Large intestine (tissue), 12 donors: ENCODE measurements at places on chromosomes 7 and 10. TPM values are rescaled to one million over a fixed set of nuclear protein-coding genes. Genes with fewer than 3 reads are reported as not detected.

DNA sequence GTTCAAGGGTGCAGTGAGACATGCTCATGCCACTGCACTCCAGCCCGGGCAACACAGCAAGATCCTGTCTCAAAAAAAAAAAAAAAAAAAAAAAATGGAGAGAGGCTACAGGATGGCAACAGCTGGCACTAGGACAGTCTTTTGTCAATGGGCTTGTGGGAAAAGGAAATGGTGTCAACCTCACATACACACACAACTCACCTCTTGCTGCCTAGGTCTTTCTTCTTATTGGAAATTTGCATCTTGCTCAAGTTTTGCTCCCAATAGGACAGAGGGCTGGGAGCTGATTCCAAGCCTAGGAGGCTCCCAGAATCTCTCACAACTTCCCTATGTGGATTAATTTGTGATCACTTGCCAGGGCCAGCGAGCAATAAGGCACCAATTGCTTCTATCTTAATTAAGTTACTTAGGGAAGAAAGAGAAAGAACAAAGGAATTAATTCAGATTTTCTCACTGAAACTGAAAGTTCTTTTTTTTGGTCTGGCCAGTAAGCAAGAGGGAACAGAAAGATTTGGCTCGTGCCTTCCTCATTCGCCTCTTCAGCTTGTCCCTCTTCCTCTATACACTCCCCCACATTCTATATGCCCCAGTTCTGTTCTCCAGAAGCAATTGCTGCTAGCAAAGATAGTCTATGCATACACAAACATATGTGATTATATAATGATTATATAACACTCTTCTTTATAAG lies 33.8 kb downstream of the MAP3K8 start:
- H3K4me3 ChIP-seq: no peak overlapping the region
- no peaks in the 10 kb centered on the region for H3K4me1 ChIP-seq
- no peaks in the 10 kb centered on the region for H3K36me3 ChIP-seq
- no peaks in the 10 kb centered on the region for H3K27me3 ChIP-seq

Gene GNAI1
- 25.4 TPM for polyA plus RNA-seq

- no peak for DNase-seq
- no peaks in the 10 kb centered on the region for H3K4me1 ChIP-seq
- no peaks in the 10 kb centered on the region for H3K27me3 ChIP-seq
- no peaks in the 10 kb centered on the region for H3K36me3 ChIP-seq
Observed at GRCh38 chr7:108375668-108376067, 80.6 kb downstream of the NRCAM start.

- H3K4me1 ChIP-seq: peaks cover 11% of the 10 kb centered on the region
- peak; percentile 37 for DNase-seq
- no peaks in the 10 kb centered on the region for H3K27me3 ChIP-seq
- no peak overlapping the region for H3K4me3 ChIP-seq
- no peak overlapping the region for H3K27ac ChIP-seq
Observed at GRCh38 chr10:106982268-106982667, 182.2 kb downstream of the SORCS1 start.

Gene DYNC1I1
- polyA plus RNA-seq: 1.2 TPM

GRCh38 chr10:110220398-110220797 lies 13.0 kb downstream of the MXI1 start:
- H3K27ac ChIP-seq: no peak overlapping the region
- peaks cover 40% of the 10 kb centered on the region for H3K4me1 ChIP-seq
- H3K36me3 ChIP-seq: no peaks in the 10 kb centered on the region

- no peak overlapping the region for H3K4me3 ChIP-seq
- H3K27me3 ChIP-seq: no peaks in the 10 kb centered on the region
- no peak overlapping the region for H3K27ac ChIP-seq
- H3K4me1 ChIP-seq: no peaks in the 10 kb centered on the region
- no peaks in the 10 kb centered on the region for H3K36me3 ChIP-seq
- no peak for DNase-seq
Observed at GRCh38 chr7:126222782-126223181, 1030.0 kb downstream of the GRM8 start.

Gene VWDE
- polyA plus RNA-seq: 0.66 TPM

GRCh38 chr7:92586403-92586802 lies 3.8 kb downstream of the FAM133B start:
- DNase-seq: no peak
- H3K36me3 ChIP-seq: no peaks in the 10 kb centered on the region
- H3K27ac ChIP-seq: no peak overlapping the region
- H3K4me1 ChIP-seq: peaks cover 9% of the 10 kb centered on the region

GRCh38 chr10:71161425-71161824 lies 50.9 kb upstream of the UNC5B start:
- H3K27ac ChIP-seq: no peak overlapping the region
- H3K27me3 ChIP-seq: no peaks in the 10 kb centered on the region
- no peak for DNase-seq
- H3K4me1 ChIP-seq: no peaks in the 10 kb centered on the region

- DNase-seq: peak; percentile 95
- no peaks in the 10 kb centered on the region for H3K27me3 ChIP-seq
- peak overlapping the region; percentile 3 for H3K4me3 ChIP-seq
- H3K27ac ChIP-seq: peak overlapping the region; percentile 76
- peaks cover 3% of the 10 kb centered on the region for H3K36me3 ChIP-seq
Observed at GRCh38 chr10:110076559-110077318, 69.0 kb downstream of the ADD3 start.

DNA sequence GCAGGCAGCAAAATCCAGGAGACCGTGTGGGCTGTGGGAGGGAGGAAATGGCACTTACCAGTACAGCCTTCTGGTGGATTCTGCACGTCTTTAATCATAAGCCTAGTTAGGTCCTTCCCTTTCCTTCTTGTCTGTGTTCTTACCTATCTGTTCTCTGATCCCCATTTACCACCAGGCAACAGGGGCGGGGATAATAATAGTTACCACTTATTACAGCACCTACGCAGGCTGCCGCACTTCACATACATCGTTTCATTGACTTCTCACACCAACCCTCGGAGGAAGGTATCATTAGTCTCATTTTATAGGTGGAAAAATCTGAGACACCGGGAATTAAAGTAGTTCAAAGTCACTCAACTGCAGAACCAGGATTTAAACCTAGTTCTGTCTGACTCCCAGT lies 4.5 kb upstream of the EPHA1 start:
- DNase-seq: no peak
- H3K36me3 ChIP-seq: no peaks in the 10 kb centered on the region
- H3K4me3 ChIP-seq: no peak overlapping the region

- H3K36me3 ChIP-seq: no peaks in the 10 kb centered on the region
- peaks cover 12% of the 10 kb centered on the region for H3K4me1 ChIP-seq
- no peak overlapping the region for H3K4me3 ChIP-seq
- H3K27ac ChIP-seq: no peak overlapping the region
- DNase-seq: no peak
- no peaks in the 10 kb centered on the region for H3K27me3 ChIP-seq
Observed at GRCh38 chr10:71665456-71665855, 54.1 kb downstream of the C10orf105 start.

GRCh38 chr7:27418541-27418940 lies 175.9 kb downstream of the EVX1 start:
- H3K4me1 ChIP-seq: peaks cover 2% of the 10 kb centered on the region
- DNase-seq: no peak
- peaks cover 2% of the 10 kb centered on the region for H3K27me3 ChIP-seq
- H3K27ac ChIP-seq: no peak overlapping the region
- H3K36me3 ChIP-seq: no peaks in the 10 kb centered on the region
- H3K4me3 ChIP-seq: no peak overlapping the region

Gene ASCC1
- polyA plus RNA-seq: 23.1 TPM

GRCh38 chr7:77799078-77799964 lies 748 bp downstream of the PHTF2 start:
- no peaks in the 10 kb centered on the region for H3K27me3 ChIP-seq
- peak; percentile 21 for DNase-seq
- H3K4me3 ChIP-seq: peak overlapping the region; percentile 97
- H3K27ac ChIP-seq: peak overlapping the region; percentile 93
- H3K36me3 ChIP-seq: peaks cover 3% of the 10 kb centered on the region
- peaks cover 6% of the 10 kb centered on the region for H3K4me1 ChIP-seq

Gene FEZF1
- polyA plus RNA-seq: not detected
